Umbilical cord (tissue), 2 donors: ENCODE measurements at places on chromosomes 5 and 9.

DNA sequence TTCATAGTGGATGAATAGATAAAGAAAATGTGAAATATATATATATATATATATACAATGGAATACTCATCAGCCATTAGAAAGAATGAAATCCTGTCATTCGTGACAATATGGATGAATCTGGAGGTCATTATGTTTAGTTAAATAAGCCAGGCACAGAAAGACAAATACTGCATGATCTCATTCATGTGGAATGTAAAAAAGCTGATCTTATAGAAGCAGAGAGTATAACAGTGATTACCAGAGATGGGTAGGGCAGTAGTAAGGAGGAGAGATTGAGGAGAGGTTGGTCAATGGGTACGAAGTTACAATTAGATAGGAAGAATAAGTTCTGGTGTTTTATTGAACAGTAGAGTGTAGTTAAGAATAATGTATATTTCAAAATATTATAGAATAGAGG, 19.7 kb upstream of the PCDHAC2 start:
- no peak for DNase-seq

GRCh38 chr9:123234853-123235252, 33.5 kb downstream of the STRBP start:
- DNase-seq: no peak

DNA sequence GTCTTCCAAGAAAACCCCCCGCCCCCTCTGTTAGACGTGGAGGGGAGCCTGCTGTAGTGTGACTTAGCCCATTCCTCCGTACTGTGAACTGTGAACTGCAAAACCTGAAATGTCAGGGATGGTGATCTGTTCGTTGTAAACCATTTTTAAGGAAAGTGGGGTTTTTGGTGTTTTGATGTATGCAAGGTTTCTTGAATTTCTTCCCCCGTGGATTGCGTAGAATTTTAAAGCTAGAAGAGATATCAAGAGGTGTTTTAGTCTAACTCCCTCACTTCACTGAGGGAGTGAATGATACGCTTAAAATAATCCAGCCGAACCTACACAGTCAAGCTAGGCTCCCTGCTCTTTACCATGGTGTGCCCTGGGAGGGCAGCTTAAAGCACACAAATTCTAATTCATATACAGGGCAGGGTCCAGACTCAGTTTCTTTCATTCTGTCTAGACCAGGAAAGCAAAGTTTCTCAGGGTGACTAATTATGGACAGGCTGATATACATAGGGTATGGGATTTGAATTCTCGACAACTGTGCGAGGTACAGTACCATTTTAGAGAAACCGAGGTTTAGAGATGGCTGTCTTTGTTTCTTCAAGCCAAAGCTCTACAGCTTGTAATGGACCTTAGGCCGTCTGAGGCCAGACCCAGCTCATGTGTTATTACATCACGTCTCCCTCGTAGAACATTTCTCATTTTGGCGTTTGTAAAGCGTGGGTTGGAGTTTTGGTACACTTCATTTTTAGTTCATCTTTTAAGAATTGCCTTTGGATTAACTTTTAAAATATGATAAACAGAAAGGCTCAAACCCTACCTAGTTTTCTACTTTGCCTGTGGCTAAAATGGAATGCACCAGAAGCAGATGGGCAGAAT, 2.7 kb downstream of the PTGER4 start:
- DNase-seq: peak; percentile 42

DNA sequence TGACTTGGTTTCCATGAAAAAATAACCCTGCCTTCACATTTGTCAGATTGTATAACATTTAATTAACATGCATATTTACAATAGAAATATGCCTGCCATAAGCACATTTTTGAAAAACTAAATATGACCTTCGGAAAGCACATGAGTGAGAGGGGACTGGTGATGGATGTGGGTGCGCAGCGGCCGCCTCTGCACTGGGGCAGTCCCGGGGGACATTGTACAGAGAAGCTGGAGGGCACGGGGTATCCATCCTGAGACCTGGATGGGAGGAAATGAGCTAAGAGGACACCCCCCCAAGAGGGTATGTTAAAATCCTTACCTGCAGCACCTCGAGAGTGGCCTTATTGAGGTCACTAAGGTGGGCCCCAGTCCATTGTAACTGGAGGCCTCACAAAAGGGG, 161.3 kb upstream of the IRX4 start:
- no peak for DNase-seq

- DNase-seq: no peak
Measured at GRCh38 chr5:4442221-4442620, 697.9 kb upstream of the ADAMTS16 start.

DNA sequence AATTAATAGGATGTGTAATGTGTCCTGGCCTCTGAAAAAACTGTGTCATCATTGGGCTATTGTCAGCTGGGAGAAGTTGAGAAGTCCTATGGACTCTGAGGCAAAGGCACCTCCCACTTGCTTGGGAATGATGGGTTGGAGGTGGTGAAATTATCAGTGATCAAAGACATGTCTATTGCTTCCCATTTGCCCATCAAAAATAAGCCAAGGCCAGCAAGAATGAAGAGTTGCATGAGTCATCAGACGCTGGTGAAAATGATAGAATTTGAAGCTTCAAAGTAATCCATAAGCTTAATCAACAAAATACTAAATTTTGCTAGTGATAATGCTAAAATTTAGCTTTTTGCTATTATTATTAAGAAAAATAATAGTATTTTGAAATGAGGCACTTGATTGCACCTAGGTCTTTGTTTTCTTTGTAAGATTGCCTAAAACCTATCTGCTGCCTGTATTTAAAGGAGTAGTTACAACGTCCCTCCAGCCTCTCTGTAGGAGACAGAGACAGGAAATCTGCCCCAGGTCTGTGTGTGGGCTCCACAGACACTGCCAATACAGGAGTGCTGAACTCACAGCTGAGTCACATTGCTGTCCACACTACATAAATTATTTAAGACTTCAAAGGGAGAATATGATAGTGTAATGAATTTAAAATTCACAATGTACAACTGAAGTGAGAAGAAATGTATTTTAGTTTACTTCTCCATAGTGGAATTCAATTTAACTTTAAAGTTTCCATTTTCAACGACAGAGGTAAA, 48.4 kb upstream of the APC start:
- peak; percentile 32 for DNase-seq

GRCh38 chr9:114754581-114754980, 51.3 kb downstream of the TNFSF15 start:
- no peak for DNase-seq

DNA sequence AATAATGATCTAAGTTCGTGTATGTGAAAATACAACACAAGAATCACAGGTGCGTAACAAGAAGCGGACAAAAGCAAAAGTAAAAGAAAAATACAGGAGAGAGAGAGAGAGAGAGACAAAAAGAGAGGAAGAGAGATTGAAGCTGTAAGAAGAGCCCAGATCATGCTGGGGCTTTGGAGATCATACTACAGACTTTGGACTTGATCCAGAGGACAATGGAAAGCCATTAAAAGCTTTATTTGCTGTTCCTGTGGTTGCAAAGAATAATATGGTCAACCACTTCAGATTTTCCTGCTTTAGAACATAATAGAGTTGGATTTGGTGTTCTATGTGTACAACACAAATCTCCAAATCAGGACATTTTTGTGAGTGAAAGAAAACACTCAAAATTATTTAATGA, 561.4 kb downstream of the CAAP1 start:
- no peak for DNase-seq

DNA sequence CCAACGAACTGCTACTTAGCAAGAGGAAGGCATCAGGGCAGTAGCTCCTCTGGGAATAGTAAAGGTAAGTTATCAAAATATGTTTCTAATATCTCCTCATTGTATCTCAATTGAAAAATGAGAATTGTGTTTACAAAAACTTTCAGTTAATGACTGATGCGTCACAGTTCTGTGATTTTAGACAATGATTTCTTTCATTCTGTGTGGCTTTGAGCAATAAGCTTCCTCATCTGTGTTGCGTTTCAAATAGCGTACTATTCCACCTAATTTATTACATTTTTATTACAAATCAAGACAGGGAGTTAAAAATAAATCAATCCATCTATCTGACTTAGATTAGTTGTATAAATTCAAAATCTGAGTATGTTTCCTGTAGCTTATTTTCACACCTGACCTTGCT, 145.0 kb downstream of the CAAP1 start:
- no peak for DNase-seq

GRCh38 chr5:132758451-132758850, 11.2 kb downstream of the CCNI2 start:
- no peak for DNase-seq

- DNase-seq: no peak
Measured at GRCh38 chr5:124536333-124536732, 210.1 kb downstream of the ZNF608 start.

DNA sequence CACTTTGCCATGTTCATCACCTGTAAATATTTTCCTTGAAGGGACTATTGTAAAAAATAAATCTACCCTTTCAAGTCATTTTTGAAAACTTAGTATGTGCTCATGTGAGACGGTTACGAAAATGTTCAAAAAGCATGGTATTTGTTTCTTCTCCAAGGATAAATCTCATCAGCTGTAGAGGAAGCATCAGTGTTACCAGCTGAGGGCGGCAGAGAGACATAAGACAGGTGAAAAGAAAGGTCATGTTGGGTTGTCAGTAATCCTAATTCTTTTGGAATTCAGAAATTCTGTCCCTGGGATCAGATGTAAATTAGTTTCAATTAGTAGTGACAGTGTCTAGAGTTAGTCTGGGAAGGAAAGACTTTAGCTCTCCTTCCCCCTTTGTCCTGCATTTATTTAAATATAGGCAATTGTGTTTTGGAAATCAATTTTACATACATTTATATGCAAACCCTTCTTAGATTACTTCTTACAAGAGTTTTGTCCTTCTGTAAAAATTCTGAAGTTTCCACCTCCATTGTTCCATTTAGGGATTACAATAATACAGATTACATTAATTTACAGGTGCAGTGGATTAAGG, 791.9 kb upstream of the CDH6 start:
- DNase-seq: peak; percentile 18

DNA sequence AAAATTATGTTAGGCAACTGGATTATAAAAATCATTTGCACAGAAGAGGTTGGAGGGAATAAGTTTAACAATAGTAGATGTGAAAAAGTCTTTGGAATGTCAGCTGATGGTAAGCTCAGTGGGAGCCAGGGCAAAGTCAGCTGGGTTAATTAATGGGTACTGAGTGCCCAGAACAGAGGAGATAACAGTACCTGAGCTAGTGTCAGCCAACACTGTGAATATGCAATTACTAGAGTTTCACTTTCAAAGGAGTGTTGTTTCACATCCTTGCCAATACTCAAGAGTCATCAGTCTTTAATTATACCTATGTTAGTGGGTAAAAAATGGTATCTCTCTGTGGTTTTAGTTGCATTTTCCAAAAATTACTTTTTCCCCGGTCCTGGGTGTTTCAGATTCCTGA, 135.1 kb downstream of the KIF4B start:
- DNase-seq: no peak

DNA sequence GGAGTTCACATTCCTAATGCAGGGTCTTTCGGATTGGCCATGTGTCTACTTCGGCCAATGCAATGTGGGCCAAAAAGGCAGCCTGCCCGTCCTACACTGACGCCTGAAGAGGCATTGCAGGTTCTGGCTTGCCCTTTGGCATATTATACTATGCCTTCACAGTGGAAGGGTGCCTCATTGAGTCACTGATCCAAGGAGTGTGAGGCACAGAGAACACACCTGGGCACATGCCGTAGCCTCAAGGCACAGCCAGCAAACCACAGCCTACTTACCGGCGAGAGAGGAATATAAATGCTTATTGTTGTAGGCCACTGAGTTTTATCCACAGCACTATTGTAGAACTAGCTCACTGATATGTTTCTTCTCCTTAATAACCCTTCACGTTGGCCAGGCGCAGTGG, 409.6 kb downstream of the GADD45G start:
- no peak for DNase-seq

DNA sequence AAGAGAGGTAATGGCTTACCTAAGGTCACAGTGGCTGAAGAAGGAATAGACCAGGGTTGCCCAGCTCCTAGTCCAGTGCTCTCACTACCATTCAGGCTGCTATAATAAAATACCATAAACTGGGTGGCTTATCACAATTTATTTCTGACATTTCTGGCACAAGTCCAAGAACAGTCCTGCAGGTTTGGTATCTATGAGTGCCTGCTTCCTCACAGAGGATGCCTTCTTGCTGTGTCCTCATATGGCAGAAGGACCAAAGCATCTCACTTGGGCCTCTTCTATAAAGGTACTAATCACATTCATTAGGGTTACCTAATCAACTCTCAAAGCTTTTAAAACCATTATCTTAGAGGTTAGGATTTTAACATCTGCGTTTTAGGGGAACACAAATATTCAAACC, 17.2 kb downstream of the STARD4 start:
- DNase-seq: no peak

GRCh38 chr5:147406636-147407035, 103.2 kb downstream of the DPYSL3 start:
- no peak for DNase-seq

GRCh38 chr5:10808347-10809226, 47.6 kb upstream of the DAP start:
- no peak for DNase-seq

DNA sequence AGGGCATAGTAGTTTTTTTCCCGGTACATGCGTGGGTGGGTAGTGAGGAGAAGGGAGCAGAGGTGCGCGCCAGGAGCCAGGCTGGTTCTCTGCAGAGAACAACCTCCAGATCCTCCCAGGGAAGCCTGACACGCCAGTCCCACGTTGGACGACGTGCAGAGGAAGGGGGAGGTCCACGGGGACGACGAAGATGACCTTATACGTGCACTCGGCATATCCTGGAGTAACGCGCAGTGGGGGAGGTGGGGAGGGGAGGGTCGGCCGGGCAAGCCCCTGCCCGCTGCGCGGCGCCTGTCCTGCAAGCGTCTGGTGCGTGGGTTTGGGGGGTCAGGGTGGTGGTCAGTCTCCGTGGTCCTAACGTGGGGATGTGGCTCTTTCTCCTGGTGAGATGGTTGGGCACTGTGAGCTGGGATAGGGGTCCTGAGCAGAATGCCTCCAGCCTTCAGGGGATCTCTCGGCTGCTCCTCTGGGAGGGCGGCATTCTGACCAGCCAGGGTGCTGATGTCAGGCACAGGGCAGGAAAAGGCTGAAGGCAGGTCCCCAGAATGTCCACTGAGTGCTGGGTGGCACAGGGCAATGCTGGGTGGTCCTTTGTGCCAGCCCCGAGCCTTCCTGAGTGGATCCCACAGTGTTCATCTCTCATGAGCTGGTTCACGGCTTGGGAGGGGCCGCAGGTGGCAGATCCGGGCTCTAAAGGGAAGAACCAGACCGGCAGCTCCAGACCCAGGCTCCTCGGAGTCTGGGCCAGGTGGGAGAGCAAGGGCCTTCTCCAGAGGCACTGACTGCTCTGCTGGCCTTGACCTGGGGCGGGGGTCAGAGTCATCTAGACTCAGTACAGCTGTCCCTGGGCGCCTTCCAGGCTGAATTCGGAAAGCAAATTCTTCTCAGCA, 10.5 kb upstream of the SCGB3A1 start:
- no peak for DNase-seq

DNA sequence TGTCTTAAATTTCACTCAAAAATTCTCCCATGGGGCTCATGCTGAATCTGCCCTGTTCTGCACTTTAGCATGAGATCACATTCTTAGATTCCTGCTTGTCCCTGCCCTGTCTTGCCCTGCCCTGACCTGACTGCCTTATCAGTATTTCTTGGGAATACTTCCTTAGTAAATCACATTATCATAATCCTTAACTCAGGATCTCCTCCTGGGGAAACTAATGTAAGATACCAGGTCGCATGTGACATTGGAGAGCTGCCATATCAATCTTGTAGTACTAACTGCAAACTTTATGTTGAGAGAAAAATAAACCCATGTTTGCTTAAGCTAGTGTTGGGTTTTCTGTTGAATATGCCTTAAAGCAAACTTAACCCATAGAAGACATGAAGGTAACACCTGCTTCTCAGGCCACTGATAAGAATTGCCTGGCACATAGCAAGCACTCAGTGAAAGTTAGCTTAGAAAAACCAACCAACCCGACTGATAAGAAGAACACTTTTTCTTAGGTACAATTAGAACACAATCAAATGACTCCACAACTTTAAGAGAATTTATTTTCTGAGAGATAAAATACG, 53.3 kb downstream of the IL33 start:
- no peak for DNase-seq
